Stimulated activated CD4-positive, alpha-beta T cell treated with anti-CD3 and anti-CD28 coated beads, Interleukin-4, amount 100 ng/mL, for 4 hours (primary cell): ENCODE measurements at places on chromosomes 2 and 18.

GRCh38 chr18:54479365-54479764 is 111.7 kb upstream of the DYNAP start:
- DNase-seq = no peak

DNA sequence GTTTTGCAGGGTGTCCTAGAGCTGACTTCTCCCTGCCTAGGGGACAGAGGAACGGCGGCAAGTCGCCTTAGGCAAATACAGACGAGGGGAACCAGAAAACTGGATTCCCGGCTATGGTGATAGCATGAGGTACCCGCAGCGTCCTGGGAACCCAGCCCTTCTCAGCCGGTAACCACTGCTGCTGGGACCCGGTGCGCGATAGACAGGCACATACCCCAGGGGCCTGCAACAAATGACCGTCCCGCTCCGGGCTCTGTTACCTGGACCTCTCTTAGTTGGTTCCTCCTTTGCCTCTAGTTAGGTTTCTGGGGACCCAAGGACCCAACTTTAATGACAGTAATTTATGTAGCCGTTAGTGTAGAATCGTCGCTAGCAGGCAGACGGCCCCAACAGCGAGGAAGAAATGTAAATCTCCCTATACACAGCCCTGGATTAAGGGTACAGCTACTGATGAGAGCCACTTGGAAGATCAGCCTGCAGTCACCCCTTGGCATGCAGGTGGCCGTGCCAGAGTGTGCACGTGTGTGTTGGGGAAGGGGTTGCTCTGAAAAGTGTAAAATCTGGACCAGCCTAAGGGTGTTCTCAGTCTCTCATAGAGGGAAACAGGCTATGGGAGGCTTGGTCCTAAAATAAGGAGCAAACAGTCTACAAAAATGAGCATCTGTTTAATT is 819 bp upstream of the SERPINE2 start:
- no peak for DNase-seq

- no peak for DNase-seq
Measured at GRCh38 chr18:57438743-57439608, 3.8 kb downstream of the ONECUT2 start.

DNA sequence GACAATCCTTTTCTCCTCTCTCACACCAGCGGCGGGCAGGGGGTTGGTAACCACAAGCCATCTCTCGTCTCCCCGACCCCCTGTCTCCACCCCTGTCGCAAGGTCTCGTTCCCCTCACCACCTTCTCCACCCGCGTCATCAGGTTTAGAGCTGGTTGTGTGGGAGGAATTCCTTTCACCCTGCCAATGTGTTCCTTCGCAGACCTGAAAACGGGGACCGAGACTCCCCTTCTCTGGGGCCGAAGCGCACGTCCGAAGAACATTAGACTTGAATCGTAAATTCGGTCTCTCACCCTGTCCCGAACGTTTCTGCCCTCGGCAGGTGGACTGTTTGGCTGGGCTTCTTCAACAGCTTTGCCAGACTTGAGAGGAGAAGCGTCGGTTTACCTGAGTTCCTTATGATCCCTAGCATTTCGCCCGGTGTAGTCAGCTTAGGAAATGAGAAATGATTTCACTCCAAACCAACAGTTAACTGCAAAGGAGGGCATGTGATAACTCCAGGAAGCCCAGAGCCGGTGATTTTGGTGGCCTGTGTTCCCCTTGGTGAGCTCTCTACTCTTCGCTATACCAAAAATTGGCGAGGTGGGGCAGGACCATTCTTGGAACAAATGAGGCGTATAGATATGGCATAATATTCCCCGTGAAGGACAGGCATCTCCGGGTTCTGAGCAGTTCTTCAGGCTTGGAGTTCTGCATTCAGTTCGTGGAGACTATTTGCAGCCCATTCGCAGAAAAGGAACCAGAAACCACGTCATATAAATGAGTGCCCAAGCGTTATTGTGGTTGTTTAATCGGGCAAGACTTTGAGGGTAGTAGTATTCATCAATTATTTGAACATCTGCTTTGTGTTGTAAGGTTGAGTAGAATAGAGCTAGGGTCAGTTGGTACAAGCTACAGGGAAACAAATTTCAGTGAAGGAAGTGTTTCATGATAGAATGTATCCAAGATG is 694 bp downstream of the CFAP36 start:
- peak; percentile 36 for DNase-seq

DNA sequence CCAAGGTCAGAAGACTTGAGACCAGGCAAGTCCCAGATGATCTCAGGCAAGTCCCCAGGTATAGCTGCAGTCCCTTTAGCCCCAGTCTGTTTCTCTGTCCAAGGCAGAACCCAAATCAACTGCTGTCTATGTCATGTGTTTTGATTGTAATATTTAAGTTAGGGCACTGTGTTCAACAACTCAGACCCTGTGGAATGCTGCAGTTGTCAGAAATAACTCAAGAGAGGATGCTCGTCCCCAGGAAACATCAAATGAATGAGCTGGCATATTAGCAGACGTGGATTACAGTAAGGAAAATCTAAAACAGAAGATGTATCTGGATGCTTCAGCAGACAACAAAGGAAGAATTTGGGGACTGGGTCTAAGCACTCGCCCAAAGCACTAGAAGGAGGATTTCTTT is 70.1 kb downstream of the BCL11A start:
- no peak for DNase-seq

GRCh38 chr2:112793449-112793978 is 9.2 kb upstream of the IL1A start:
- DNase-seq = no peak

- DNase-seq = no peak
Measured at GRCh38 chr18:58669731-58670378, 1.4 kb upstream of the MALT1 start.

GRCh38 chr2:236984046-236984445 is 101.6 kb upstream of the COPS8 start:
- no peak for DNase-seq

GRCh38 chr2:80329491-80329890 is 24.9 kb upstream of the LRRTM1 start:
- DNase-seq = no peak

DNA sequence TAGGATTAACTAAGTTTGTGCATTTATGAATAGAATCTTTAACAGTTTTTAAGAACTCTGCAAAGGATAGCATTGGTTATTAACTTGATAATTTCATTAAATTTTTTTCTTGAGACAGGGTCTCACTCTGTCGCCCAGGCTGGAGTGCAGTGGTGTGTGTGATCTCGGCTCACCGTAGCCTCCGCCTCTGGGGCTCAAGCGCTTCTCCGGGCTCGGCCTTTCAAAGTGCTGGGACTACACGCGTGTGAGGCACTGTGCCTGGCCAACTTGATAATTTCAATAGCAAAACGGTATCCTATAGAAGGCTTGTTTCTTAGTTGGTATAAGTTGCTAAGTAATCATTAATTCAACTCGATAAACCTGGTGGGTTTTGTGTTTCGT is 38.0 kb downstream of the ADNP2 start:
- no peak for DNase-seq

DNA sequence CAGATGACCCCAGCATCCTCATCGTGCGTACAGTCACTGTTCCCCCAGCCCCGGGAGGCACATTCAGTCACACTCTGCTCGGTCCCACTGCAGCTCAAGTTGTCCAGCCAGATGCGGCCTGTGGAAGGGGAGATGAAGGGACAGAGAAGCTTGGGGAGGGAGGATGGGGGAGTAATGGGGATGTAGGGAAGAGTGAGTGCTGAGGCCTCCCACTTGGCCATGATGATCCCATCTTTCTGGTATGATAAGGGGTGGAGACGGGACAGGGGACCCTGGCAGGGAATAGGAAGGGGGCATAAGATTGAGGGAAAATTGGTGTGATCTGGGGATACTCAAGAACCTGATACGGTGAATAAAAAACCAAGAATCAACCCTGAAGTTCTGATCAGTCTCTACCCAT is 3.5 kb downstream of the LOXL3 start:
- DNase-seq = no peak

DNA sequence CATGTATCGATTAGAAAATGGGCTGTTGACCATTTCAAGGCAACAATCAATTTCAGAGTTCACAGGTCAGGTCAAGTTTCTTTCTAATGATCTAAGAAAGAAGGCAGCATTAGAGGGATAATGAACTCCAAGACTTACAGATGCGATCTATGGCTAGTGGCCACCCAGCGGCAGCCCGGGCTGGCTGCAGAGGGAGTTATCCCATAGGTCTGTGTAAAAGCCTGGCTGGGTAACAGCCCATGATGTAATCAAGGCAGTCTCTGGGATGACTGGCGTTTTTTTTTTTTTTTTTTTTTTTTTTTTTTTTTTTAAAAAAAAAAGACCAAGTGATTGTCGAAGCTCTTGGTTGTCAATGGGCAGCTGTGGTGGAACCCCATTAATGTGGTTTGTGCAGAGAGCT is 171.1 kb upstream of the SKOR2 start:
- DNase-seq = no peak

DNA sequence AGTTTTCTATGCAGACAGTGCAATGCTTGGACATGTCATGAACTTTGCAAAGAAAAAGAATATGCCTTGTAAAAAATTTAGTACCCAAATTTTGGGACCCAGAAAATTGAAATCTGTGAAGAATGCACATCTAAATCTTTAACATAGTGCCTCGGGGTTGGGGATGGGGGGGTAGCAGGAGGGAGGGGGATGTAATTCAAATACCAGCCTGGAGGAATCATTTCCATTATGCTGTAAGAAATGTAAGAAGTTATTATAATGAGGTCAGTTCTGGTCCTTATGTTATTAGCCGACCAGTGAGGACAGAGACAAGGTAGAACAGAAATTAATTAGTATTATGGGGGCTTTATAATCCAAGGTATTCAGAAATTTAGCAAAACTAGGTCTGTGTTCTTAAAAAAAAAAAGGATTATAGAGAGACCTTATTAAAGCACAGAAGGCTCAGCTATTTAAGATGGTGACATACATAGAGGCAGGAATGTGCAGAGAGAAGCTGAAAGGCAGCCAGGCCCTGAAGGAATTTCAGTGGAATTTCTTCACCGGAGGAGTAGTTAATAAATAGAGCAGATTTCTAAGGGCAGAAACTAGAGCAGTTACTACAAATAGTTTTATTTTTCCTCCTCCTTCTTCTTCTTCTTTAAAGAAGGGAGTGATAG is 89.0 kb upstream of the RBMS1 start:
- no peak for DNase-seq
